NCI-H1048 (cell line): ENCODE measurements at places on chromosomes 1 and 21.

DNA sequence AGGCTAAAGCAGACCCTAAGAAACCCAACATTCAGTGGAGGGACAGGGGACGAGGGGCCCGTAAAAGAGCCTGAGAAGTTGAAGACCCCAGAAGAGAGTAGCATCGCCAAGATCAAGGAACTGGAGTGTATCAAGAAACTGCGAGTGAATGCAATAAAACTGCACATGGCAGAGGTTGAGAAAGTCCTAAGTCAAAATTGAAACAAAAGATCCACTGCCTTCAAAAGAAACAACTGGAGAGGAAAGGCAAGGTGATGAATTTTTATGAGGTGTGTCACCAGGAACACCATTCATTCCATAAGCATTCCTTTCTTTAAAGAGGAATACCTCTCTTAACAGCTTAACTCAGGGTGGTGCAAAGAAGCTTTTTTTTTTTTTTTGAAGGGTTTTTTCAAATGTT is 38.3 kb upstream of the ADORA3 start:
- no peak for DNase-seq

GRCh38 chr1:25616987-25617624 is 515 bp downstream of the MAN1C1 start:
- no peak for DNase-seq

DNA sequence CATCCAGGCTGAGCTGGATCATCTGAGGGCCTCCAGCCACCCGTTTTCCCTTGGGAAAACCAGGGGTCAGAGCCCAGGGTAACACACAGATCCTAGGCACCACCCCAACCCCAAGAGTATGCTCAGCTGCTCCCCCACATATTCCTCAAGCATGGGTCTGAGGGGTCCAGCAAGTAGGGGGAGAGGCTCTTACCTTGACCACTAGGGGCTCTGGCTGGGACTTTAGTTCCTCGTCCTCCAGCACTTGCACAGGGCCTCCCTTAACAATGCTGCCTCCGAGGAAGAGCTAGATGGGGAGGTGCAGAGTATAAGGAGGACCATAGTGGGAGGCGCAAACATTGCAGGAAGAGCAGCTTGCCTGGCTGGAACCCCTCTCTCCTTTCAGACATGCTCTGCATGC is 7.5 kb downstream of the SELENBP1 start:
- no peak for DNase-seq

- no peak for DNase-seq
Measured at GRCh38 chr21:26432410-26432809, 140.7 kb downstream of the CYYR1 start.

DNA sequence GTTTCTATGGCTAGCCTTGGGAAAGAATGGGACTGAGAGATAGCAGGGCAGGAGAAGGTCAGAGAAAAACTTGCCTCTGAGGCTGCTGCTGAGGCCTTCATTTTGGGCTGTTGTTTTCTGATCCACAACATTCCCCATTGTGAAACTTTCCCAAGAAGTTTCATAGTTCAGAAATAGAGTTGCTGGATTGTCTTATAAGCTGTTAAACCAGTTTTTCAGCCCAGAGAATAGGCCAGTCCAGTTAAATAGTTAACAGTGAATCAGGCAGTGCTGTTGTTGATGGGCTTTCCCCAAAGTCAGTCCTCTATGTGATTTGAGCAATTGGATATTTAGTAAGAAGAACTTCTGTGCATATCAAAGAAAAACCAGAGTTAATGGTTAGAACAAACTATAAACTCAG is 77.0 kb downstream of the C21orf91 start:
- DNase-seq = no peak

DNA sequence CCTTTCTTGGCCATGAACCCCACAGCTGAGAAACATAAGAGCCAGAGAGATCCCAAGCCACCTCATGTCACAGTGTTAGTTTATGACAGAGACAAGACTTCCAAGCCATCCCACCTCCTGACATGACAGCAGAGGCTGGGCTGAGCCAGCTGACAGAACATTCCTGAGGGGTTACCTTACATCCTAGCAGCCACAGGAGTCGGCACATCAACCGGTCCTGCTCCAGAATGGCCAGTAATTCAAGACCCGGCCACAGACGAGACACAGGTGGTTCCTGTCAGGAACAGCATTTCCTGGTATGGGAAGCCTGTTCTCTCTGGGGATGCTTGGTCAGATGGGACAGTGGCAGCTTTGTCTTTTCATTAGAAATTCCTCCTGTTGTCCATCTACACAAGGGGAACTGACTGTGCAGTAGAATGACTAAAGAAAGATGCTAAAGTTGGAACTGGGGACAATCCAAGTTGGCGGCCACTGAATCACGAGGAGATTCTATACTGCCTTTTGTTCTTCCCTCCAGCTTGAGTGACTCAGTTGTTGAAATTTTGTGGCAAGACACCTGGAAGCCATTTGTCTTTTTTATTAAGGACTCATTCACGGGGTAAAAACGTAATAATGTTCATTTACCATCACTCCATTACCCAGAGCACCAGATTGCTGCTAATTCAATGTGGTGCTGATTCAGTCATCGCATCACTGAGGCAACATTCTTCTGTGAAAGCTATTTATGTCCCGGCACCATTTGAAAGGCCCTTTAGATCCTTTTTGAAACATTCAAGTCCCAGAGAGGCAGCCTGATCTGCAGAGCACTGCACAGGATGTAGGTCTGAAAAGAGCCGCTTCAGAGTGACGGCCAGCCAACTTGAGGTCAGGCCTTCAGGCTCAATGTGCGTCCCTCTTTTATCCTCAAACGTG is 37.2 kb upstream of the NPL start:
- DNase-seq = no peak

- DNase-seq = peak; percentile 63
Measured at GRCh38 chr1:186985889-186986491, 157.2 kb downstream of the PLA2G4A start.

DNA sequence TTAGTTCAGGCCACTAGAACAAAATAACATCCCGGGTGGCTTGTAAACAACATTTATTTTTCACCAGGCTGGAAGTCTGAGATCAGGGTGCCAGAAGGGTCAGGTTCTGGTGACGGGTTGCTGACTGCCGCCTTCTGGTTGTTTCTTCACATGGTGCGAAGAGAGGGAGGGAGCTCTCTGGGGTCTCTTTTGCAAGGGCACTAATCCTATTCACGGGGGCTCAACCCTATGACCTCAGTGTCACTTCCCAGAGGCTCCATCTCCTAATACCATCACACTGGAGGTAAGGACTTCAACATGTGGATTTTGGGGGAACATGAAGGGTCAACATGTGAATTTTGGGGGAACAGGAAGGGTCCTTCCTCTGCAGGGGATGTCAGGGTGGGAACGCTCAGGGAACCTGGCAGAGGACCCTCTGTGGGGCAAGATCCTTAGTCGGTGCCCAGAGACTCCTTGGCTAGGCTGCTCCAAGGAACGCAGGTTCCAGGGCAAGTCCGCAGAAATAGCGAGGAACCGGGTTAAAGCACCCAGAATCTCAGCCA is 8.7 kb upstream of the C2CD2 start:
- no peak for DNase-seq

DNA sequence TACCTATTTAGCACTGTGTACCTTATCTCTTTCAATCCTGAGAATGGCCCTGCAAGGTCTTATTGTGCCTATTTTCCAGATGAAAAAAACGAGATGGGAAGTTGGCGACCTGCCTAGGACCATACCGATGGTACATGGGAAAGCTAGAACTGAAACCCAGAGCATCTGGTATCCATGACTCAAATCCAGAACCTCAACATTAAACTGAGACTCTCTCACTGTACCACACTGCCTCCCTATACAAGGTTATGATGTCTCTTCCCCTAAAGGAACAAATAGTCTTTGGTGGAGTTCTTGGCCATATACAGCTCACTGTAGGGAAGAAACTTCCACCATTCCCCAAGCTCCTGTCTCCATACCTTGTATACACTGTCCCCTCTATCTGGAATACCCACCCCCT is 110.7 kb downstream of the TNR start:
- no peak for DNase-seq
